Activated CD4-positive, alpha-beta T cell treated with anti-CD3 and anti-CD28 coated beads for 36 hours (primary cell): ENCODE measurements at places on chromosomes 6 and 20.

DNA sequence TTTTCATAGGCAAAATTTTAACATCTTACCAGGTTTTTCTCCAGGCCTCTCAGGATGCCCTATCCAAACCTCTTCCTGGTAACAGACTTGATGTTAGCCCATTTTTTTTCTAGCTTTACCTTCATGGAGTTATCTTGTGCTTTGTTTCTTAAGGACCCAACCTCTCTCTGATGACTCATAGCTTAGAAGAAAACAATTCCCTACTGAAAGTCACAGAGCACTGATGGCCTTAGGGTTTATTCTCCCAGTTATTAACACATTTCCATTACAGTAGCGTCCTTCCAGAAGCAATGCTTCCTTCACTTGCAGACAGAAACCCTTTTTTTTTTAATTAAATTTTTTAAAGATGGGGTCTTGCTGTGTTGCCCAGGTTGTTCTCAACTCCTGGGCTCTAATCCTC lies 79.4 kb downstream of the IYD start:
- DNase-seq: no peak

- no peak for DNase-seq
Measured at GRCh38 chr6:56853541-56853940, 101.4 kb upstream of the BEND6 start.

- no peak for DNase-seq
Measured at GRCh38 chr6:129111853-129112252, 228.9 kb downstream of the LAMA2 start.

- no peak for DNase-seq
Measured at GRCh38 chr6:5657684-5658430, 348.9 kb downstream of the NRN1 start.

- no peak for DNase-seq
Measured at GRCh38 chr20:1885940-1886693, 9.1 kb upstream of the SIRPA start.

DNA sequence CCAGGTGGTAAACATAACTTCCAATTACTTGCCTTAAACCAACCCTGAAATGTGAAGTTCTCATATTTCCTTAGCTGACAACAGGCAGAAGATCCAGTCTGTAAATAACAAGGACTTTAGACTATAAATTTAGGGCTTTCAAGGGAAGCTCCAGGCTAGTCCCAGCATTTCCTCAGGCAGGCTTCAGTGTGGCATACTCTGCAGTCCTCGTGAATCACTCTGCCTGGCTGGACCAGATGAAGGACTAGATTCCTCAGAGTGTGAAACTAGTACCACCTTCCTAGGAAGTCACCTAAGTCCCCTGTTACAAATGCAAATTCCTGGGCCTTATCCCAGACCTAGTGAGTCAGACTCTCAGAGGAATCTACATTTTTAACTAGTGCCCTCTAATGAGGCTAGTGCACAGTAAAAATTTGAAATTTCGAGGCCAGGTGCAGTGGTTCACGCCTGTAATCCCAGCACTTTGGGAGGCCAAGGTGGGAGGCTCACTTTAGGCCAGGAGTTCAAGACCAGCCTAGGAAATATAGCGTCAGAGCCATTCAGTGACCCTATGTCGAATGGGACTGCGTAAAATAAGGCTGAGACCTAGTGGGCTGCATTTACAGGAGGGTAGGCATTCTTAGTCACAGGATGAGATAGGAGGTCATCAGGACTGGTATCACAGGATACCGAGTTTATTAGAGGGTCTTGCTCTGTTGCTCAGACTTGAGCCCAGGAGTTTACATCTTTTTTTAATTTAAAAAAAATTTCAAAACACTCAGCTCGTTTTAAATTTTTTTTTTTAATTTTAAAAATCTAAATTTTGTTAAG lies 279.6 kb upstream of the JARID2 start:
- no peak for DNase-seq

GRCh38 chr6:34238585-34239499 lies 2.2 kb downstream of the HMGA1 start:
- no peak for DNase-seq

GRCh38 chr6:139539852-139540251 lies 165.4 kb upstream of the CITED2 start:
- DNase-seq: no peak

DNA sequence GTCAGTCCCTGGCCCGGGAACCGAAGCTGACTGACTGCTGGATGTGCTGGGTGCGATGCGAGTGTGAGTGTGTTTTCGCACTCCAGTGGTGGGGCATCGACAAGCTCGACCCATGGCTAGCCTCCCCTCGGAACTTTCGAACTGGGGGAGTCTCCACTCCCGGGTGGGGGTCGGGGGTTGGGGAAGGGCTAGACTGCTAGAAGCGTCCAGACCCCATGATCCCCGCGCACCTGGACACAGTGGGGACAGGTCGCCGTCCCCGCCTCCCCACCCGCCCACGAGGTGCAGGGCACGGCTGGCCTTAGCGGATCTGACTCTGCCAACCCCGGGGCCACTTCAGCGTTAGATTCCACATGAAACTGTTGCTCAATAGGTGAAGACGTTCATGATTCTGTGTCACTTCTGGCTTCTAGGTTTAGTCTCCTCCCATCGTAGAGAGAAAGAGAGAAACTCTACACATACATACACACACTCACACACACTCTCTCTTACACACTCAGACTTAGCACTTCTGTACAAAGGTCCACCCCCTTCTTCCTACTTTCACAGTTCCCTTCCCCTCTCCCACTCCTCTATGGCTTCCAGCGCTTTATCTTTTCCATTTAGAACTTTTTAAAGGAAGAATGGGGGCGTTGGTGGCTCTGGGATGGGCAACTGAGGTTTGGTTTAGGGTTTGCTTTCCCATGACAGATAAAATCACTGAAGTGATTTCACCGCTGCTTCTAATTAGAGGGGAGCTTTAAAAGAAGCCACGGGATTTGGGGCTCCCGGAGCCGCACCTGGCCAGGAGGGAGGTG lies 5.1 kb upstream of the TFAP2A start:
- no peak for DNase-seq

GRCh38 chr6:16183187-16183664 lies 54.3 kb downstream of the MYLIP start:
- DNase-seq: no peak

- DNase-seq: no peak
Measured at GRCh38 chr6:84583784-84584183, 180.6 kb downstream of the TBX18 start.

- no peak for DNase-seq
Measured at GRCh38 chr20:23331450-23332350, 18.9 kb upstream of the NXT1 start.

DNA sequence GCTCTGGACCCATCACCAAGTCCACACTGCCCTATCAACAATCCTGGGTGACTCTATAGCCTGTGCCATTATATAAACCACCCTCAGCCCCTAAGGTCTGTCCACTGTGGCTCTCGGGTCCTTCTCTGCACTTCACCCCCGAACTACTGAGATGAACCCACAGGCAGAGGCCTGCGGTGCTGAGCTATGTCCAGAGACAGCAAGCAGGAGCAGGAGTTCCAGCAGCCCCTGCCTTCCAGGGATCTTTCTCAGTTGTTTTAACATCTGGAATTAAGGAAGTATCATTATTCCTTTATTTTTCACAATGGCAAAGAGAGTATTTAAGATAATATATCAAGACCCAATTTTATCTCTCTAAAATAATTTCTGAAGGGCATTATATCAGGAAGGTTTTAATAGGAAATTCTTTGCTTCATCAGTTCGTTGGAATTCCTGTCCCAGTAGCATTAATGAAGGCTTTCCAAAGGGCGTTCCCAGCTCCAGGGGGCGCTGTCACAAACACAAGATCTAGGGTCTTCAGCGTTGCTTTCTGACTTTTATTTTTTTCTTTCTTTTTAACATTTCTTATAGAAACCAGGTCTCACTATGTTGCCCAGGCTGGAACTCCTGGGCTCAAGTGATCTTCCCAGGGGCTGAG lies 27.3 kb downstream of the RRBP1 start:
- DNase-seq: peak; percentile 33

- DNase-seq: no peak
Measured at GRCh38 chr6:167154895-167155294, 2.9 kb downstream of the GPR31 start.

GRCh38 chr6:113879186-113880096 lies 22.3 kb downstream of the MARCKS start:
- peak; percentile 27 for DNase-seq

DNA sequence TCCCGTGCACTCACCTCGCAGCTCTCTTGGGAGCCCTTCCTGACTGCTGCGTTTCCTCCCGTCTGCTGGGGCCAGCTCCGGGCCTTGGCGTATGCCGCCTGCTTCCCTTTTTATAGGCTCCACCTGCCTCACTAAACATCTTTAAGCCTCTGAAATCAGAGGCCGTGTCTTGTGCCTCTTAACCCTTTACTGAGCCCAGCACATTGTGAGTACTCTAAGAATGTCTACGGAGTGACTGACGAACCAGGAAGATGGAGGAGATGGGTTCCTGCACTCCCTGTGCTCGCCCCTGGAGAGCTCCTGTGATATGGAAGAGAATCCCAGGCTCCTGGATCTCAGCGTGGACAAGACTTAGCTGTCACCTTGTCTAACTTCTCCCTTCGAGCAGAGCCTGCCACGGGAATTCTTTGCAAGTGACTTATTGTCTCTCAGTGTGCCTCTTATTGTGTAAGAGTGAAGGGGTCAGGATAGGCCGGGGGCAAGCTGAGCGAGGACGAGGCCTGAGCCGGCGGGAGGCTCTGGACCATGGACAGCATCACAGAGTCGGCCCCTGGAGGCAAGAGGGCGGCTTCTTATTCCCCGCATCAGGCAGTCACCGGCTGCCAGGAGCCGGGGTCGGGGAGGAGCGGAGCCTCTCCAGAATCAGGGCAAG lies 70.9 kb upstream of the CCDC167 start:
- no peak for DNase-seq
